ENCODE measurements at places on chromosomes 2 and 18.

DNA sequence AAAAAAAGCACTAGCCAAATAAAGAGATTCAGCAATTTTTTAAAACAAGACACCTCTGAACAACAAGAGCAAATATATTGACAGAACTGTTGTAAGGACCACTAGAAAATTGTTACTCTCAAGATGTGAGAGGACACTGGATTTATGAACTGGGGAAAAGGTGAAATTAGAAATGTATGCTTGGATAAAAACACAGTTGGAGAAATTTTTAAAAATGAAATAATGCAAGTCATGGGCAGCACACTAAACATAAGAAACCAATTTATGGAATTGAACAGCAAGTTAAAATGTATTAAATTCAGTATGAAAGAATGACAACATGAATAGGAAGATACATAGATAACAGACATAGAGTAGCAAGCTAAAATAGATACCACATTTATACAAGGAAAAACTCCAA is 377.4 kb downstream of the LRRTM4 start:
- no peak for DNase-seq

DNA sequence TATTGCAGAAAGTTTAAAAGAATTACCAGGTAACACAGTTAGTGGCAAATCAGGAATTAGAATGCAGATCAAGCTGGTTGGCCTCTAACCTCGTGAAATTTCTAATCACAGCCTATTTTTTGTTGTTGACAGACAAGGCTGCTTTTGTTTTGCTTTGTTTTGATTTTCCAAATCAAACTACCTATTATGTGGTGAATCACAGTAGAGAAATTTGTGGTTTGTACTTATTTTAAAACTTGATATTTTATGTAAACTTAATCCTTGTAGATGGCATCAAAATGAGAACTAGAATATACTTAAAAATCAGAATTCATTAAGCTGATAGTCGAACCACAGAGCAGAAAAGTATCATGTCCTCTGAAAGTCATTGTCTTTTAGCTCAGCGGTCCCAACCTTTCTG is 258.1 kb downstream of the CTNNA2 start:
- DNase-seq: no peak

- DNase-seq: no peak
Observed at GRCh38 chr18:50061876-50062517, 132.9 kb downstream of the MYO5B start.

GRCh38 chr2:8587920-8588830 is 93.7 kb upstream of the ID2 start:
- DNase-seq: peak; percentile 53

DNA sequence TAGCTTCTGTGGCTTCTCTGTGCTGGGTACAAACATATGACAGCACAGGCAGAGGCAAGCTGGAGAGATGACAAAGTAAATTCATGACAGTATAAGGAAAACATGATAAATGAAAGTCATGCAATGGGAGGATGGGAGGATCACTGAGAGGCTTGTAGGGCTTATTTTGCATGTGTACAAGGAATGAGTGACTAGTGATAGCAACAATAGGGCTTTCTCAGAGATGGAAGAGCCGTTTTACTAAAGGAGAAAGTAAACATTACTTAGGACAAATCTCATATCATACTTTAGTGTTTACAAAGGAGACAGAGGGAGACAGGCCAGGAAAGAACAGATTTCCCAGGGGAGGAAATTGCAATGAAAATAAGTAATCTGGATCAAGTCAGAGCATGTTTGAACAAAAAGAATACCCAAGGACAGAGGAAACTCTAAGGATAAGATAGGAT is 82.5 kb upstream of the RBMS1 start:
- DNase-seq: no peak

DNA sequence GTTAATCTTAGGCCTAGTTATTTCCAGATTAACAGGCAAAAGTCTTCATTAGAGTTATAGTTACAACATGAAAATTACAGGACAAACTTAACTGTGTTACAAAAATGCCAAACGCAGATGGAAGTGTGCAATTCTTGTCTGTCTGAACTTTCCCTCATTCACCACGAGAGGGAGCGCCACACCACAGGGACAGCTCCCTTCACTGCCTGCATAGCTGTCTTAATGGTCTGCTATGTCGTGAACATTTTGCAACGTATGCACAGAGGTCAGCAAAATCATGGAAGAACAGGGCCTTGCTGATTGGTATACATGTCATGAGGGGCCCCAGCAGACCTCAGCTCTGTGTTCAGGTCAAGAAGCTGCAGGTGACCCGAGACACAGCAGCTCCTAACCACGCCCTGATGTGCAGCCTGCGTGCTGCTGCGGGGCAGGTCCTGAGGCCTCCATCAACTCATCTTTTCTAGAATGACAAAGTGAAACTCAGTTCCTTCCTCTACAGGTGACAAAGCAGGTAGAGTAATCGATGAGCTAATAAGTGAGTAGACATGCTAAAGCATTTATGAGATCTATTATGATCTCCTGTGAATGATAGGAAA is 78.8 kb upstream of the ATP8B1 start:
- no peak for DNase-seq

DNA sequence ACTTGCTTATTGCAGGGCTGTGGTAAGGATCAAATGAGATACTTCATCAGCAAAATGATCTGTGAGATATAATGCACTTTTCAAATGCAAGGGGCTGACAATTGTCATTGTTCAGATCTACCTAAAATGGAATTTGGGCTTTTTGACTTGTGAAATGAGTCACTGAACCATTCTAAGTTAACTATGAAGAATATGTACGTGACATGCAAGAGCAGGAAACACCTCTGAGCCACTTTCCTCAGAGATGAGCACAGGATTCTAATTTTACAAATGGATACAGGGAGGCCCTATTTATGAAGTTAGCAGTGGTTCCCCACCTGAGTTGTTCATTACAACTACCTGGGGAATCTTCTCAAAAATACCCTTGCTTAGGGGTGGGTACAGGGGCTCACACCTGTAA is 26.7 kb downstream of the CTLA4 start:
- no peak for DNase-seq

DNA sequence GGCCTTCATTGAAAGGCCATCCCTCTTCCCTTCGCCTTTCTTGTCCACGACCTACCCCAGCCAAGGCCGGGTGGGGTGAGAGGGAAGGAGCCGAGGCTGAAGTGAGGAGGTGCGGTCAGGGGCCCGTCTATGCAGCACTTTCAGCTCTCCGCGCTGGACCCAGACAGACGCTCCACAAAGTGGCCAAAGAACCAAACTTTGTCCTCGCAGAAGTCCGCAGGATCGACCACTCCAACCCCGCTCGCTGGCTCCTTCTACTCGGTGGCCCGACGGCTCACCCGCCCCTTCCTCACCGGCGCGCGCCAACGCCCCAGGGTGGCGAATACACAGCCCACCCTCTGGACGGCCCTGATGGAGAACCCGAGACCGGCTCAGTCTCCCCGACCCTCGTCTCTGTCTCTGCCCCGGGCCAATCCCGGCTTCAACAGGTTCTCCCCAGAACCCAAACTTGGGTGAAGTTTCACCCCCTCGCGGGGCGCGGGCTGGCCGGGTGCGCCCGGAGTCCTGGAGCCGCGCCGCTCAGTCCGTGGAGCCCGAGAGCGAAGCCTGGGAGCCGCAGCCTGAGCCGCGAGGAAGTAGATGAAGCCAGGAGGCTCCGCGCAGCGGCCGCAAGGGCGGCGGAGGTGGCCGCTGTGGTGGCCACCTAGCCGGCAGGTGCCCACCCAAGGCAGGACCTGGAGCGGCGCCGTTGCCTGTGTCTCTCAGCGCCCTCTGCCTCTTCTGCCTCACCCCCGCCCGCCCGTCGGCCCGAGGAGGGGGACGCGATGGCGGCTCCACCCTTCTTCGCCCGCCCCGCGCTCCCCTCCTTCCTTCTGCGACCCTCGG is 26.7 kb upstream of the ALPP start:
- DNase-seq: no peak

DNA sequence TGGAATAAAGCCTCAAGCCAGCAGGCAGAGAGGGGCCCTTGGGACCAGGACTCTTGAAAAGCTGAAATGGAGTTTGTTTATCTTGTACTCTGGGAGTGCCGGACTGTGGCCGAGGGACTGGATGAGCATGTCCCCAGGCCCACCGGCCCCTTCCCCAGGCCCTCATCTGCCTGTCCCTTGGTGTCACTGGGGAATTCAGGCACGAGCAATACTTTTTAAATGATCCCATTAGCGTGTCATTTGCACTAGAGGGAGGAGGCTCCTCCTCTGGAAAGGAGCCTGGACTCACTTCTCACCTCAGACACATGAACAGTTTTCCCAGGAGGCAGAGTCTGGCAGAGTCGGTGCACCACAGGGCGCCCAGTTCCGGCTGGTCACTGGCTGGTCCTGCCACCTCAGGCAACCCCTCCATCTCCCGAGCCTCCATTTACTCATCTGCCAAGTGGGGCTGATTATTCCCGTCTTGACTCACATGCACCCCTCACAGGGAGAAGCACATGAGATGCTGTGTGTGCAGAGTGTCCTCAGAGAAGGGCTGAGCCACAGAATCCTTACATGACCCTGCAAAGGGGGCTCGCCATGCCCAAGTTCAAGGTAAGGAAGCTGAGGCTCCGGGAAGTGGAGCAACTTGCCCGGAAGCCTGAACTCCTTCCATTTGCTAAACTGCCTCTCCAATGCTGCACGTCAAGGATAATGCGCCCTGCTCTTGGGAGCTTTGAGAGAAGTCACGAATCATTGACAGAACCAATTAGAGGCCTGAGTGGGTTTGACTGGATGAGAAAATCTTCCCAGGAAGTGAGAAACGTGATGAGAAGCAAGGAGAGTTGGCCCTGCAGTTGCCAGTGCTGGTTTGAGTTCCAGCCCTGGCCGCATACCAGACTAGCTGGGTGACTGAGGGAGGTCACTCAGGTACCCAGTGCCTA is 26.7 kb downstream of the CIB4 start:
- no peak for DNase-seq

DNA sequence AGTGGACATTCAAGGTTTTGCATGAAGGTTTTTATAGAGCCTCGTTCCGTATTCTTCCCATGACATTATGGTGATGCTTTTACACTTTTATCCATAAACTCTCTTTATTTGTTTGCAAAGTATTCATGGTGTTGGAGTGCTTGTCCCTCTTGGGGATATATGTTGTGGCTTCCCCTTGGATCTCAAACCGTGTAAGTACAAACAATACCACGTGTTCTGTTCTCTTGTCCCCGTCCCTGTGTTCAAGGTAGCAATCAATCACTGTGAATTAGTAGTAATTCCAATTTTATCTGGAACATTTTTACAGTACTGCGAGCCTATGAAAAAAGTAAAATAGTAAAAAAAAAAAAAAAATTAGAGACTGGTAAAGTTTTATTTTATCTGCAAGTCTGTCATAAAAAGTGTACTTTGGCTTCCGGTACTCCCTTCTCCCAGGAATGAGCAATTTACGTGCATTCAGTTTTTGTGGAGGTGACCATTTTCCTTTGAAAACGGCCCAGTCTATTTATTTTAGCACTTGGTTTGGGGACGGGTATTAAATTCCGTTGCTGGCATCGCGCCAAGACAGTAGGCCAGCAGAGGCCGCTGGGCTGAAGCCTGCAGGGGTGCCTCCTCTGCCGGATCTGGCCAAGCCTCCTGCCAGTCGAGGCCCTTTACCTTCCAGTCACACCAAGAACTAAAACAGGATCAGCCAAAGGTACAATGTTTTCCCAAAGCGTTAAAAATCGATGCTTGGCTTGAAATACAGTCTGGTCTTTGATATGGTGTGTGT is 175.7 kb downstream of the SOCS6 start:
- DNase-seq: peak; percentile 81
